H1 (cell line): ENCODE measurements at places on chromosomes 1 and 21. TPM values are rescaled to one million over a fixed set of nuclear protein-coding genes. Genes with fewer than 3 reads are reported as not detected.

Gene USH2A
- 0.04 and 0.17 TPM in 2 replicates for total RNA-seq

Gene RGS8
- total RNA-seq, result 0.13 and 0.29 TPM in 2 replicates

Gene ZSWIM5
- 2.4 and 2.5 TPM in 2 replicates for total RNA-seq

GRCh38 chr1:211843018-211843417 is 12.5 kb upstream of the LPGAT1 start:
- H3K27me3 ChIP-seq, result no peaks in the 10 kb centered on the region
- H3K4me3 ChIP-seq, result no peak overlapping the region
- H3K4me1 ChIP-seq, result no peaks in the 10 kb centered on the region

DNA sequence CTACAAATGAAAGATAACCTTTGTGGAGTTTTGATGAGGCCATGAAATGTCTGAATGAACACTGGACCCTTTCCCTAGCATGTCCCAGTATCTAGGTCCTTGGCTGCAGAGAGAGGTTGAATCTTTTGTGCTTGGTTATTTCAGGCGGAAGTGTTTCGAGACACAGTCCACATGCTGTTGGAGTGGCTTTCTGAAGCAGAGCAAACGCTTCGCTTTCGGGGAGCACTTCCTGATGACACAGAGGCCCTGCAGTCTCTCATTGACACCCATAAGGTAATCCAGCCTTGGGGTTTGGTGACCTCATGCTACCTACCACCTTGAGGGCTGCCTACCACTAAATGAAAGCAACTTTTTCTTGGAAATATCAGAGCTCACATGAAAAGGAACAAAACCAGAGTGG is 38.9 kb upstream of the BMP8A start:
- no peaks in the 10 kb centered on the region for H3K4me1 ChIP-seq
- DNase-seq, result no peak
- H3K27me3 ChIP-seq, result no peaks in the 10 kb centered on the region
- H3K27ac ChIP-seq, result no peak overlapping the region
- H3K4me3 ChIP-seq, result no peak overlapping the region

GRCh38 chr1:87981810-87982209 is 653.1 kb downstream of the LMO4 start:
- H3K27ac ChIP-seq, result no peak overlapping the region
- H3K4me1 ChIP-seq, result peaks cover 3% of the 10 kb centered on the region
- no peaks in the 10 kb centered on the region for H3K36me3 ChIP-seq
- H3K4me3 ChIP-seq, result no peak overlapping the region
- H3K27me3 ChIP-seq, result no peaks in the 10 kb centered on the region
- no peak for DNase-seq
